ENCODE measurements at places on chromosomes 2 and 18. TPM values are rescaled to one million over a fixed set of nuclear protein-coding genes. Genes with fewer than 3 reads are reported as not detected.
A peak's percentile ranks its signal among the peaks of the same experiment; 100 is the strongest.

RFX8 gene
- total RNA-seq: not detected

NIFK gene
- 29.8 TPM for total RNA-seq

- H3K27ac ChIP-seq: no peak overlapping the region
- no peaks in the 10 kb centered on the region for H3K27me3 ChIP-seq
Observed at GRCh38 chr2:85929096-85930050, 40.6 kb upstream of the ST3GAL5 start.

GRCh38 chr2:204022550-204022949 is 86.0 kb downstream of the ICOS start:
- H3K4me1 ChIP-seq: peaks cover 5% of the 10 kb centered on the region
- H3K27me3 ChIP-seq: no peaks in the 10 kb centered on the region
- DNase-seq: no peak
- H3K36me3 ChIP-seq: no peaks in the 10 kb centered on the region
- H3K27ac ChIP-seq: no peak overlapping the region
- no peak overlapping the region for H3K4me3 ChIP-seq

SULT1C2 gene
- 1.2 TPM for total RNA-seq

DNA sequence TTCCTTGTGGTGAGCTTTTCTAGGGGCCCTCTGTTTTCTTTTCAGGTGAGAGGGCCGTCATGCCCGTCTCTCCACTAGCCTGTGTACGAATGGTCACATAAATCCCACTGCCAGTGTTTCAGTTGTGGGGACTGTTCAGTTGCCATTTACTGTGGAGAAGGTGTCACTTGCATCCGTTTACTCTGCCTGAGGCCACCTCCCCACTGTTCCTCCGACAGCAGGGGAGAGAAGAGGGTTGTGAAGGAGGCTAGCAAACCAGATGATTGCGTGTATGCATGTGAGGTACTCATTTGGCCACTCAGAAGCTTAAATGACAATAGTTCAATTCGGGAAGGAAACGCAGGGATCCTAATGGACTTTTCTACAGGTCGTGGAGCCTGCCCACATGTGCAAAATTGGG is 3.3 kb downstream of the MTCL1 start:
- H3K27ac ChIP-seq: no peak overlapping the region
- H3K27me3 ChIP-seq: peaks cover 13% of the 10 kb centered on the region
- peaks cover 14% of the 10 kb centered on the region for H3K4me1 ChIP-seq
- no peak for DNase-seq

GRCh38 chr18:10215446-10215845 is 239.0 kb upstream of the APCDD1 start:
- no peak overlapping the region for H3K27ac ChIP-seq
- H3K4me1 ChIP-seq: peaks cover 11% of the 10 kb centered on the region
- no peaks in the 10 kb centered on the region for H3K27me3 ChIP-seq
- no peaks in the 10 kb centered on the region for H3K36me3 ChIP-seq
- no peak overlapping the region for H3K4me3 ChIP-seq
- DNase-seq: no peak

- peaks cover 43% of the 10 kb centered on the region for H3K4me1 ChIP-seq
- no peaks in the 10 kb centered on the region for H3K36me3 ChIP-seq
- DNase-seq: no peak
- peaks cover 81% of the 10 kb centered on the region for H3K27me3 ChIP-seq
- no peak overlapping the region for H3K4me3 ChIP-seq
- H3K27ac ChIP-seq: no peak overlapping the region
Observed at GRCh38 chr2:170824526-170825015, 7.9 kb downstream of the GAD1 start.

DNA sequence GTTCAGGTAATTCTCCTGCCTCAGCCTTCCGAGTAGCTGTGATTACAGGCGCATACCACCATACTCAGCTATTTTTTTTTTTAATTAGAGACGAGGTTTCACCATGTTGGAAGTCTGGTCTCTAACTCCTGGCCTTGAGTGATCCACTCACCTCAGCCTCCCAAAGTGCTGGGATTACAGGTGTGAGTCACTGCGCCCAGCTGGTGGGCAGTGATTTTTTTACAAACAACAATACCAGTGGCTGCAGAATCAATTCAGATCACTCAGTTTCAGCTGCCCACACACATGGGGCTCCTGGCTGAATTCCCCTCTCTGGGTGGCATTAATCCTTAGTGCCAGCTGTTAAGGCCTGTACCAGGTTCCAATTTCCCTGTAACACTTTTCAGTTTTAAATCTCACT is 13.3 kb upstream of the CYRIA start:
- no peaks in the 10 kb centered on the region for H3K27me3 ChIP-seq
- H3K4me3 ChIP-seq: no peak overlapping the region
- H3K4me1 ChIP-seq: no peaks in the 10 kb centered on the region

DNA sequence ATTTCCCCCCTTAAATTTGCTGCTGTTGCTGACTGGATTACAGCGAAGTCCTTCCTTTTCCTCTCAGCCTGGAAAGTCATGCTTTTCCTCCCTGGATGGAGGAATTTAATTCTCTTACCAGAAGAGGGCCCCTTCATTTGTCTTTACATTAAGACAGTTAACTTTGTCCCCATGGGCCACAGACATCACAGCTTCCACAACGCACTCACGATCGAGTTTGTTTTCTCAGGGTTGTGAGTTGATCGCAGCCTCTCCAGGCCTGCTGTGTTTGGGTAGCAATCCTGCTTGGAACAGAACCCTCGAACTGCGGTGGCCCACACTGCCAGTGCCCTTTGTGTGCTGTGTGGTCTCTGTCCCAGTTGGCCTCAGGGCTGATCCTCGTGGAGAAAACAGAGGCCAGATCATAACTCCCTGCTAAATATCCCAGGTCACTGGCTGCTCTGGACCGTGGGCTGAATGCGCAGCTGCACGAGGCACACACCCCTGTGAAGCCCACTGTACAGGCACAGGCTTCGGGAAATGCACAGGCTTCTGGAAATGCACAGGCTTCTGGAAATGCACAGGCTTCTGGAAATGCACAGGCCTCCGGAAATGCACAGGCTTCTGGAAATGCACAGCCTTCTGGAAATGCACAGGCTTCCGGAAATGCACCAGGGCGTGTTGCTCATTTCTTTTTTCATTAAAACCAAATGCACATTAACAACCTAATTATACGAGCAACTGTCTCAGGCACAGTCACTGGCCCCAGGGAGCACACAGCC is 2.2 kb upstream of the PDIA6 start:
- H3K27me3 ChIP-seq: peaks cover 2% of the 10 kb centered on the region
- no peak overlapping the region for H3K27ac ChIP-seq
- peaks cover 20% of the 10 kb centered on the region for H3K4me1 ChIP-seq
- H3K36me3 ChIP-seq: no peaks in the 10 kb centered on the region
- H3K4me3 ChIP-seq: no peak overlapping the region

DNA sequence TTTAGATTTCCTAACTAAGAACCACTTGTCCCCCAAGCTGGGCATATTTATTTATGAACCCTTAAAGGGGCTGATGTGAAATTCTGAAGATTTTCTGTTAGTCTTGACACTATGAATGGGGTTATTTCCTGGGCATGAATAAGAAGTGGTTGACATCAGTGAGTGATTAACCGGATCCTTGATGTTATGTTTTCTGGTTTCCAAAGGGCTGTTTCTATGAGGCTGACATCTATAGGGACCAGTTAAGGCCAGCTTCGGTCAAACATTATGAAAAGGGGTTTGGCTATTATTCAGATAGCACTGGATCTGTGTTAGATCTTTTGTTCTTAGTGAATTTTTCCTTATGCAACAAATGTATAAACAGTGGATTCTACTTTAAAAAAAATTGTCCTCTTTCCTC is 443.7 kb upstream of the SPRED2 start:
- H3K4me1 ChIP-seq: no peaks in the 10 kb centered on the region
- no peak for DNase-seq
- no peaks in the 10 kb centered on the region for H3K27me3 ChIP-seq
- H3K27ac ChIP-seq: no peak overlapping the region
- H3K36me3 ChIP-seq: no peaks in the 10 kb centered on the region

SLC39A10 gene
- total RNA-seq: 37.2 TPM

DNA sequence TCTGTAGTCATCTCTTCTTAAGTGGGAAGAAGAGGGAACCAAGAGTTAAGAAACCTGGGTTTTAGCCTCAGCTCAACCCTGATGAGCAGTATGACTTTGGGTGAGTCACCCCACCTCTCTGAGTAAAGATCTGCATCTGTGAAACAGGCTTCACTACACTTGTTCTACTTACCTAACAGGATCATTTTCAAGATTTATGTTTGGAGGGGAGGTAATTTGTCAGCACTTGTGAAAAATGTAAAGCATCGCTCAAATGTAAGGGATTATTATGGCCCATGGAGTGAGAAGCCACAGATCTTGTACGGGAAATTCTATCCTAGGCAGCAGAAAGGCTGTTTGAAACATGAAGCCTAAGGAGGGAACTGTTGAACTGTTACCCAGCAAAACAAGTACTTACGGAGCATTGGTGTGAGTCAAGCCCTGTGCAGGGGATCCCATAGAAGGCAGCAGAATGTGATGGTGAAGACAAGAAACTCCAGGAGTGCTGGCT is 160.6 kb downstream of the PRKCE start:
- no peak overlapping the region for H3K4me3 ChIP-seq
- no peak for DNase-seq
- H3K27me3 ChIP-seq: no peaks in the 10 kb centered on the region
- H3K27ac ChIP-seq: no peak overlapping the region
- peaks cover 39% of the 10 kb centered on the region for H3K4me1 ChIP-seq
- no peaks in the 10 kb centered on the region for H3K36me3 ChIP-seq

NFE2L2 gene
- 105 TPM for total RNA-seq

KLF7 gene
- 66.5 TPM for total RNA-seq

FSHR gene
- total RNA-seq: not detected

LHCGR gene
- 0.30 TPM for total RNA-seq

HYCC2 gene
- total RNA-seq: 36.7 TPM

CPSF3 gene
- 26.2 TPM for total RNA-seq

DNA sequence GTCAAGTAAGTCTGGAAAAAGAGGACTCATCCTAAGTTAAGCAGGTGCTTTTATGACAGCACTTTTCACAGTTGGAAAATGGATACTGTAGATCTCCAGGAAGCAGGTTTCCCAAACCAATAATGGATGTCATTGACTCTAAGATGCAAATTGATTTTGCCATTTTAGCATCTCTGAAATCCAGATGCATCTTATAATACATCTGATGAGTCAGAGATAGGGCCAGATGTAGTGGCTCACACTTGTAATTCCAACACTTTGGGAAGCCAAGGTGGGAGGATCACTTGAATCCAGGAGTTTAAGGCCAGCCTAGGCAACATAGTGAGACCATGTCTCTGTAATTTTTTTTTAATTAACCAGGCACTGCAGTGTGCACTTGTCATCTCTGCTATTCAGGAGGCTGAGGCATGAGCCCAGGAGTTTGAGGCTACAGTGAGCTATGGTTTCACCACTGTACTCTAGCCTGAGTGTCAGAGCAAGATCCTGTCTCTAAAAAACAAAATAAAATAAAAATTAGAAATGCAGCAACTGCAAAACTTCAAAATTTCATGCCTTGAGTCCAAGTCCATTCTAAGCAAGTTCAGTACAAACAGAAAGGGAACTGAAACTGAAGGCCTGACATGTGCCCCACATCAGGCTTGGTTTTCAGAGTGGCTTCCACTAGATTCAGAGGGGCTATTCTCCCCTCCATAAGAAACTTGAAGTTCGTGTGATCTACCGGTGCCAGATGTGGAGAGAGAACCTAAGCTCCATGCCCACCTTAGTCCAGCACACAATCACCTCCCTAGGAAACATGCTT is 267.8 kb upstream of the NCKAP5 start:
- no peak overlapping the region for H3K4me3 ChIP-seq
- peaks cover 3% of the 10 kb centered on the region for H3K27me3 ChIP-seq
- H3K36me3 ChIP-seq: no peaks in the 10 kb centered on the region
- no peak overlapping the region for H3K27ac ChIP-seq
- DNase-seq: no peak

- H3K27me3 ChIP-seq: no peaks in the 10 kb centered on the region
- DNase-seq: no peak
- no peak overlapping the region for H3K4me3 ChIP-seq
- no peak overlapping the region for H3K27ac ChIP-seq
- no peaks in the 10 kb centered on the region for H3K36me3 ChIP-seq
Observed at GRCh38 chr2:85171916-85172315, 38.7 kb downstream of the TCF7L1 start.

APLF gene
- total RNA-seq: 5.8 TPM

COL3A1 gene
- 187 TPM for total RNA-seq

- no peaks in the 10 kb centered on the region for H3K4me1 ChIP-seq
- H3K27ac ChIP-seq: no peak overlapping the region
- no peaks in the 10 kb centered on the region for H3K36me3 ChIP-seq
- DNase-seq: peak; percentile 24
- no peak overlapping the region for H3K4me3 ChIP-seq
Observed at GRCh38 chr18:79610461-79611039, 69.1 kb upstream of the CTDP1 start.

GRCh38 chr2:190369635-190370034 is 26.2 kb downstream of the INPP1 start:
- no peak overlapping the region for H3K27ac ChIP-seq
- H3K36me3 ChIP-seq: peaks cover 53% of the 10 kb centered on the region
- H3K27me3 ChIP-seq: no peaks in the 10 kb centered on the region
- no peaks in the 10 kb centered on the region for H3K4me1 ChIP-seq
- H3K4me3 ChIP-seq: no peak overlapping the region

COLEC11 gene
- total RNA-seq: 0.30 TPM

LAMA1 gene
- 0.65 TPM for total RNA-seq

CCDC74B gene
- 7.2 TPM for total RNA-seq

GRCh38 chr2:150214626-150215025 is 272.8 kb downstream of the RND3 start:
- H3K4me3 ChIP-seq: no peak overlapping the region
- DNase-seq: no peak
- H3K4me1 ChIP-seq: no peaks in the 10 kb centered on the region

GRCh38 chr2:223727562-223727961 is 109.8 kb downstream of the AP1S3 start:
- no peaks in the 10 kb centered on the region for H3K36me3 ChIP-seq
- DNase-seq: no peak
- no peaks in the 10 kb centered on the region for H3K4me1 ChIP-seq
- no peaks in the 10 kb centered on the region for H3K27me3 ChIP-seq
- no peak overlapping the region for H3K4me3 ChIP-seq

PROM2 gene
- total RNA-seq: 6.0 TPM

DNA sequence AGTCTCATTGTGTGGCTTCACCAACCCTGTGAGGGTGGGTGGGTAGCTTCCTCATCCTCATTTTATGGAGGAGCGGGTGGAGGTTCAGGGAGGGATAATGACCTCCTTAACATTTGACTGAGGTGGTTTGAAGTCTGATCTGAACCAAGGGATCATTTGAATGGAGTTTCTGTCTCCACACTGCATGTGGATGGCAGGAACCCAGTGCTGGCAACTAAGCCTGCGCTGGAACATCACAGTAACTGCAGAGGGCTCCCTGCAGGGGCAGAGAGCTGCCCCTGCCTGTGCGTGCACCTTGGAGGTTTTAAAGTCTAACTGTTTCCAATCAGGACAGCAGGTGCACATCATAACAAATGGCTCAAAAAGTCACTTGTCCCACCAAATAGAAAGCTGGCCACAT is 3.3 kb downstream of the AGAP1 start:
- H3K36me3 ChIP-seq: no peaks in the 10 kb centered on the region
- H3K27me3 ChIP-seq: peaks cover 6% of the 10 kb centered on the region
- H3K4me3 ChIP-seq: no peak overlapping the region
- H3K27ac ChIP-seq: no peak overlapping the region

ABHD1 gene
- 0.21 TPM for total RNA-seq
